Fibroblast of skin of left quadriceps (primary cell): ENCODE measurements at places on chromosomes 16 and 17.
A peak's percentile ranks its signal among the peaks of the same experiment; 100 is the strongest.

DNA sequence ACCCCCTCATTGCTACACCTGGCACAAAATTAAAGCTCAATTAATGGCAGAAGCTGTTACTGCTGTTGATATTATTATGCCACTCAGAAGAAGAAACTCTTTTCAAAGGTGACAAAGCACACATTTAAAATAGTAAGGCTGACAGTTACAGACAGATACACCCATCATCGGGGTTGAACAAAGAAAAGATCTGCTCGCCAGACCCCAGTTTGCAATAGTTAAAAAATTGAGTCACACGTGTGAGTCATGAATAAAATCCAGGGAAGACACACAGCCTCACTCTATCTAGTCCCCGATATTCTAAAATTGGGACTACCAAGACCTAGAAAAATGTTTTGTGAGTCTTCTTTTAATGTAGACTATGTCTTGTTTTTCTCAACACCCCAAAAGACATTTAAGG lies 330.0 kb upstream of the SOX9 start:
- DNase-seq = peak; percentile 21

DNA sequence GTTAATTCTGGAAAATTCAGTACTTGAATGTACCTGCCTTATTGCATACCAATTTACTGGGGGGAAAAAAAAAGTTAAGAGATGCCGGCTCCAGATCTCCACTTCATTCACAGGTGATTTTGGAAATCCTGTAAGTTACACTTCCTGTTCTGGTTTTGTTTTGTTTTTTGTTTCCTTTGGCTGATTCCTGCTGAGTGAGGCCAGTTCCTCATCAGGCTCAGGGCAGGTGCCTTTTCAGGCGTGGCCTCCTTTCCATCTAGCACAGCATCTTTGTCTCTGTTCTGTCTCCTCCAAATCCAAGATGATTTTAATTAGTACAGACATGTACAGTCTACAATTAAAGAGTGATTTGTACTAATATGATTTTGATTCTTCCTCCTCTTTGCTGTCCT lies 19.2 kb downstream of the CYB561 start:
- no peak for DNase-seq

DNA sequence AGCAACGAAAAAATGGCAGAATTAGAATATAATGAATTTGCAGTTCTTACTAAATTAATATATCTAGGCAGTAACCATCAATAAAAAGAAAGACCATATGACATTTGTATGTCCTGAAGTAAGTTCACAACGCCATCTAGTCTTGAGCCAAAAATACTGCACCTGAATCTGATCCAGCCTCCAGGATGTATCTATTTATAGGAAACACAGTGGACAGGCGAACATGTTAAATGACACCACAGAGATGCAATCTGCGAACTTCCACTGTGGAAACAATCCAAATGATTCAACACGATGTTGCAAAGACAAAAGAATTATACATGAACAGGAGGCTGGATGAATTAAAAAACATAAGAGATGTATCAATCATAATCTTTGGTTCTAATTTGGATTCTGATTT lies 197.6 kb downstream of the CDH13 start:
- DNase-seq = no peak

- DNase-seq = no peak
These were observed 31.9 kb downstream of the PPL start for GRCh38 chr16:4904942-4905615.

- DNase-seq = peak; percentile 88
These were observed 35.8 kb downstream of the AMFR start for GRCh38 chr16:56389554-56389953.

- no peak for DNase-seq
These were observed 15.7 kb downstream of the FAM117A start for GRCh38 chr17:49748223-49748622.

GRCh38 chr17:31156326-31156725 lies 61.5 kb downstream of the NF1 start:
- peak; percentile 76 for DNase-seq

DNA sequence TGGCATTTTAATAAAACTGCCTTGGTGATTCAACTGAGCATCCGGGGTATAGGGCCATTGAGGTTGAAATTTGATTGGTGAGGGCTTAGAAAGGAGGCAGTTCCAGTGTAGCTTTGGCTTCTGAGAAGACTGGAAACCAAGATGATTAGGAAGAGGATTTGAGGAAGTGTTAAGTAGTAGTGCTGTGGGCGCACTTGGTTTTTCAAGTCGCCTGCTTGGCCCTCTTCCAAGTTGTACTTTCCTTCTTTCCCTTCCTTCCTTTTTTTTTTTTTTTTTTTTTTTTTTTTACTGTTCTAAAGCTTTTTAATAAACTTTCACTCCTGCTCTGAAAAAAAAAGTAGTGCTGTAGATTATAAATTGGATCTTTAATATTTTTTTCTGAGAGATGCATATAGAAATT lies 320.5 kb downstream of the UTP18 start:
- no peak for DNase-seq

- DNase-seq = no peak
These were observed 160.6 kb downstream of the PRKCB start for GRCh38 chr16:23996258-23996955.

- DNase-seq = no peak
These were observed 86.4 kb upstream of the MYOCD start for GRCh38 chr17:12579288-12579687.

- DNase-seq = no peak
These were observed 274.5 kb upstream of the ELAC2 start for GRCh38 chr17:13292291-13292690.

GRCh38 chr16:81292936-81293335 lies 21.8 kb upstream of the GAN start:
- DNase-seq = no peak

DNA sequence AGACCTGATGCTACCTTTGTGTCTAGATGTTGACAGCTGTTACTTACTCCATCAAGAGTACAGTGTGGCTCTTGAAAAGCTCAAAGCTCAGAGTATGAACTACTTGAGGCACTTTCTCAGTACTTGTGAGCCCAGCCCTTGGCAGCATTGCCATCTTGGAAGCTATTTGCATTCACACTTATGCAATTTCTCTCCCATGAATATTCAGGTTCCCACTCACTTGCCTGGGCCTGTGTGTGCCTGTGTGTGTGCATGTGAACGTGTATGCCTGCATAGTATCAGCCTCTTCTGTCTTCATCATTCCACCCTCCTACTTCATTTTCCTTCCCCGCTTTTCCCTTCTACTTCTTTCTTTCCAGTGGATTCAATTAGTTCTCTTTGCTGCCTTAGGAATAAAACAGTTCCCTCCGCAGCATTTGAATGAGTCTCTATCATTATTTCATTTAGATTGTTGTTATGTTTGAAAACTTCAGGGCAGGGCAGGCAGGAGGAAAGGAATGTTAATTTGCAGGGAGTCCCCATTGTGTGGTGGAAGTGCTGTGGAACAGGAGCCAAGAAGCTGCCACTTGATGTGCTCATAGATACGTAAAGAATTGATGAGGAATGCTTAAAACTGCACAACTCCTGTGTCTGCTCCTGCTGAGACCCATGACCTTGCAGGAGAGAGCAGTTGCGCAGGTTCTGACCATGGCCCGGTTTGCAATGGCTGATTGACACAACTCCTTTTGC lies 58.9 kb downstream of the HS3ST4 start:
- DNase-seq = no peak

DNA sequence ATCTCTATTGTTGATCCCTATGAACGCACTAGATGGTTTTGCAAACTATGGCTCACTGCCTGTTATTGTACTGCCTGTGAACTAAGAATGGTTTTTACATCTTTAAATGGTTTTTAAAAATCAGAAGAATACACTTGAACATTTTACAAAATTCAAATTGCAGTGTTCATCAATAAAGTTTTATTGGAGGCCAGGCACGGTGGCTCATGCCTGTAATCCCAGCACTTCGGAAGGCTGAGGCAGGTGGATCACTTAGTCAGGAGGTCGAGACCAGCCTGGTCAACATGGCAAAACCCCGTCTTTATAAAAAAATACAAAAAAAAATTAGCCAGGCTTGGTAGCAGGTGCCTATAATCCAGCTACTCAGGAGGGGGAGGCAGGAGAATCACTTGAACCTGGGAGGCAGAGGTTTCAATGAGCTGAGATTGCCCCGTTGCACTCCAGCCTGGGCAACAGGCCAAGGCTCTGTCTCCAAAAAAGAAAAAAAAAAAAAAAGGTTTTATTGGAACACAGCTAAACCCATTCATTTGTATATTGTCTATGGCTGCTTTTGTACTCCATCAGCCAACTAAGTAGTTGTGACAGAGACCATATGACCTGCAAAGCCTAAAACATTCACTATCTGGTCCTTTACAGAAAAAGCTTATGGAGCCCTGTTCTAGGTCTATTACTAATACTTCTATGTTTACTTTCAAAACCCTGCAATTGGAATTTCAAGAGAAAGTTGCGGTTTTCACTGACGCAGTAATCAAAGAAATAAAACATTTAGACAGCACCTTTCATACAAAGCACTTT lies 18.9 kb downstream of the IKZF3 start:
- no peak for DNase-seq

DNA sequence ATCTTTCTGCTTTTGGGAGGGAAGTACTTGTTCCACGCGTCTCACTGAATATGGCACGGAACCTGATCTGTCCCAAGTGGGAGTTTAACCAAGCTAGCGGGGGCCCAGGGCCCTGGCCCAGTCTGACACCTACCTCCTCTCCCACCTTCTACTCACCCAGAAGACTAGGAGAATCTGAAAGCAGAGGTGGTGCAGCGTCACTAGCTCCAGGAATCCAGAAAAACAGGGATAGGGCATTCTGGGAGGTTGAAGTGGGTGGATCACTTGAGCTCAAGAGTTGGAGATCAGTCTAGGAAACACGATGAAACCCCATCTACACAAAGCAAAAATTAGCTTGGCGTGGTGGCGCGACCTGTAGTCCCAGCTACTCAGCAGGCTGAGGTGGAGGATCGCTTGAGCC lies 163.5 kb upstream of the ZNF267 start:
- no peak for DNase-seq

DNA sequence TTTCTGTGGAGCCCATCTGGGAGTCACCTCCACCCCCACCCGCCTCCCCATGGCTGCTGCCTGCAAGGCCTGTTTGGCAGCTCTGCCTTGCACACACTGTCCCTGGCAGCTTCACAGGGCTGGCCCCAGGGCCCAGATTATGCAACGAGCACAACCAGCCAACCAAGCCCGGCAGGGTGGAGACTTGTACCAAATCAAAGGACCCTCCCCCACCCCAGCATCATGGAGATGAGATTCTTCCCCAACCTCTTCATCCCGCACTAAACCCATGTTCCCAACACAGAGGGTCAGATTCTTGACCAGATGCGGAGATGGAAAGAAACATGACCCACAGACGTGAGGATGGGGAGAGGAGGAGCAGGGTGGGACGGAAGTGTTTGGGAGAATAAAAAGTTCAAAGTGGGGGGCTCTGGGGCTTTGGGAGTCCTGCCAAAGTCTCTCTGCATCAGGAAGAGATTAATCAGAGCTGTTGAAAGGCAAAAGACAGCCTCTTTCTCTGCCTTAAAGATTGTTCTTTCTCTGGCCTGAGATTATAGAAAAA lies 3.8 kb downstream of the SMARCD2 start:
- DNase-seq = peak; percentile 72

DNA sequence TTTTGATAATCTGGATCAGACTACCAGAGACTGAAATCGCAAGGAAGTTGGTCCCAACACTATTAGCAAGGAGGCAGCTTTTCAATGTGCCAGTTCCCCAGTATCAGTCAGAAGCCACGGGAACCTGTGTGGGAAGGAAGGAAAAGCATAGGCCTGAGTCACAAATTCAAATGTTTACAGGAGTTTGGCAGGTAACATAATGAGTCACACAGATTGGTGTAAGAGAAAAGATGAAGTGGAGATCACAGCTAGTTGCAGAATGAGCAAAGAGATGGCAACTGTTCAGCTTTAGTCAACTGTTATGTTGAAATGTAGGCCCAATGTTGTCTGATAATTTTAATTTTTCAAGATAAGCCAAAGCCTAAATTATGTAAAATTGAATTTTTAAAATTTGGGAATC lies 28.1 kb upstream of the ITGA2B start:
- DNase-seq = peak; percentile 16

- DNase-seq = peak; percentile 6
These were observed 11.2 kb downstream of the CHD9NB start for GRCh38 chr16:53041320-53042051.

- DNase-seq = no peak
These were observed 4.3 kb upstream of the SYNGR2 start for GRCh38 chr17:78163881-78164747.

DNA sequence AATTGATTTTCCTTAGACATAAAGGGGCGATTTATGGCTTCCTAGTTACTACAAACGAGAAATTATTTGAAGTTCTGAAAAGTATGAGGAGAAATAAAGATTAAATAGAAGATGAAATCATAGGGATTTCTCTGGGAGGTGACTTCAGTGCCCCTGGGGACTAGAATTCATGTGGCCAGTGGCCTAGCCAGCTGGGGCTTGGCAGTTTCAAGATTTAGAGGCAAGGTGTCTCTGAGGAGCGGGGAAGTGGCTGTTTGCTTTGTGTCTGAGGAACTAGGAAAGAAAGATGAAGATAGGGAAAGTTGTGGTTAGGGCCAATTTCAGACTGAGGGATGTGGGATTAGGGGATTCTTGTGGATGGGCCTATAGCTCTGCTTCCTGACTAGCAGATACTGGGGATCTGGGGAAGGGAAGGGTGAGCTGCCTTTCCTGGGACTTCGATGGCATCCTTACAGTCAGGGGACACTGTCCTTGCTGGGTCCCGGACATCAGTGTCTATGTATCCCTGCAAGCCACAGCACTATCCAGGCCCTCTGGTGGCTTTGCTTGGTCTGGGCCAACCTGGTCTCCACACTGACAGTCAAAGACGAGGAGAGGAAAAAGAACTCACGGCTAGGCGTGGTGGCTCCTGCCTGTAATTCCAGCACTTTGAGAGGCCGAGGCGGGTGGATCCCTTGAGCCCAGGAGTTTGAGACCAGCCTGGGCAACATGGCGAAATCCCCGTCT lies 22.4 kb upstream of the MEOX1 start:
- no peak for DNase-seq

DNA sequence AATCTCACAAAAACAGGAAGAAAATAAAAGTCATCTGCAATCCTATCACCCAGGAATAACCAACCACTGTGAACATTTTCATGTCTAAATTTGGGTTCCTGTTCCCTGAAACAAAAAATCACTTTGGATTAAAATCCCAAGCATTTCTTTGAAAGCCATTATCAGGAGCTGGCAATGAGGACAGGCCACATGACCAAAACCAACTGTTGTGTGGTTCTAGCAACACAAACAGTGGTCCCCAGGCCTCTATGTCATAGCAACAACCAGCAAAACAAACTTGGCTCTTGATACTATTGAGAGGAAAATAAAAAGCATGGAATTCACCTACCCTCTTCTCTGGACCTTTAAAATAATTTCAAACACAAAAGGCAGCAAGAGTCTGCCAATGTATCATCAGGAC lies 252.5 kb downstream of the SLC39A11 start:
- no peak for DNase-seq

- DNase-seq = no peak
These were observed 70.4 kb downstream of the KSR1 start for GRCh38 chr17:27526604-27527002.

GRCh38 chr17:19686400-19687090 lies 29.8 kb downstream of the SLC47A2 start:
- no peak for DNase-seq

GRCh38 chr16:86783636-86784626 lies 205.6 kb downstream of the FOXL1 start:
- DNase-seq = no peak

GRCh38 chr17:77281122-77281903 lies 140.5 kb downstream of the SEC14L1 start:
- no peak for DNase-seq
